ENCODE measurements at places on chromosomes 13 and 19. TPM values are rescaled to one million over a fixed set of nuclear protein-coding genes. Genes with fewer than 3 reads are reported as not detected.

DNA sequence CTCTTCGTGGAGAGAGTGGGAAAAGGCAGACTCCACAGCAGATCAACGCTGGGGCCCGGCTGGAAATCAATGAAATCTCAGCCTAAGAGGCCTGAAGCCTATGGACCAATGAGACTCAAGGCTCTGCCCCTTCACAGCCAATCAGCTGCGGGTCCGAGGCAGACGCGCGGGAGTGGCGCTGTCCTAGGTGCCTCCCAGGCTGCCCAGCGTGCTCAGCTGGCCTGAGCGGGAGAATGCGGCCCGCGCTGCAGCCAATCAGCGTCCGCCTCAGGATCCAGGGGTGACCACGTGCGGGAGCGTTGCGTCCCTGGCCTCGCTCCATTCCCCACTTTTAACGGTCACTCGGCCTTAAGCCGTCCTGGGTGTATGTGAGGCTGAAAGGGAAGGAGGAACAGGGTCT, at the start of gene ZBTB32:
Gene ZBTB32 (plus strand): TSS at position 341 of the 400 bp plus-strand sequence. CDS start 10,069 bp downstream, outside the sequence.
- no peak for DNase-seq

DNA sequence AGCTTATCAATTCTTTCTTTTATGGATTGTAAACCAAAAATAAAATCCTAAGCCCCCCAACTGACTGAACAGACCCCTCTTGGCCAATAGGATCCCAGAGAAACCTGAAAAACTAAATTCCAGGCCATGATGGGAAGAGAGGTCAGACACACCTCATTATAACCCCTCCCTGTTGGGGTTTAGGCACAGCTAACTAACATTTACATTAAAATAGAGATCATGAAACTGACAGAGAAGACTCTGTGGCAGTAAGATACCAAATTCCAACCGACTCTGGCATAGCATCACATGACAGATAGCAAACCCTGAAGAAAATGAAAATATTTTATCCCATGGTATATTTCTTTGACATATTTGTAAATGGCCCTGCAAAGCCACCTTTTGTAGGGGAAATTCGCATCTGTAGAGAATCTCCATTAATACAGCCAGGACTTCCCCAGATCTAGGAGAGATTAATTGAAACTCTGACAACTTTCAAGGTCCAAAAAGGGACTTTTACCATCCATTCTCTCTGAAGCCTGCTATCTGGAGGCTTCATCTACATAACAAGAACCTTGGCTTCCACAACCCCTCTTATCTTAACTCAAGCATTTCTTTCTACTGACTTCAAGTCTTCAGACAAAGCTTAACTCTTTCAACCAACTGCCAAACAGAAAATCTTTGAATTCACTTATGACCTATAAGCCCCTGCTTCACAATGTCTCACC, 27.1 kb upstream of the GAS6 start:
- no peak for DNase-seq

- DNase-seq, result no peak
Observed at GRCh38 chr19:28142258-28142657, 1070.7 kb downstream of the UQCRFS1 start.

CATSPERD gene
- total RNA-seq, result not detected

DNA sequence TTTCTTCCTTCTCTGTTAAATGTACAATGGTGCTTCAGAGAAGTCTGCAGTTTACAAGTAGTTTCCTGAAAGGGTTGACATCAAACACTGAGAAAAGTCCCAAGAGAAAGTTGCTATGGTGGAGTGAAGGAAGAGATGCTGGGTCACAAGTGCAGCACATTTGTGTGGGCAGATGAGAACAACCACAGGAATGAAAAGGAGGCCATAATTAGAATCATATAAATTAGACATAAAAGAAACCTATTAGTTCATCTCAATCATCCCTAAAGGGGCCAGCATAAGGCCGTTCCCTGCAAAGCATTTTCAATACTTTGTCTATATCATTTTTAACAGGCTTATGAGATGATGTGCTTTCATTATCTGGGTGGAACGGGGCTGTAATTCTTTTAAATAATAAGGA, 359.2 kb downstream of the IRS2 start:
- DNase-seq, result no peak

ZNF154 gene
- 2.2 TPM for total RNA-seq

GRCh38 chr13:110055089-110055488, 251.9 kb downstream of the COL4A1 start:
- no peak for DNase-seq

ANKLE1 gene
- 2.9 TPM for total RNA-seq

ZNF625 gene
- 6.6 TPM for total RNA-seq

DNA sequence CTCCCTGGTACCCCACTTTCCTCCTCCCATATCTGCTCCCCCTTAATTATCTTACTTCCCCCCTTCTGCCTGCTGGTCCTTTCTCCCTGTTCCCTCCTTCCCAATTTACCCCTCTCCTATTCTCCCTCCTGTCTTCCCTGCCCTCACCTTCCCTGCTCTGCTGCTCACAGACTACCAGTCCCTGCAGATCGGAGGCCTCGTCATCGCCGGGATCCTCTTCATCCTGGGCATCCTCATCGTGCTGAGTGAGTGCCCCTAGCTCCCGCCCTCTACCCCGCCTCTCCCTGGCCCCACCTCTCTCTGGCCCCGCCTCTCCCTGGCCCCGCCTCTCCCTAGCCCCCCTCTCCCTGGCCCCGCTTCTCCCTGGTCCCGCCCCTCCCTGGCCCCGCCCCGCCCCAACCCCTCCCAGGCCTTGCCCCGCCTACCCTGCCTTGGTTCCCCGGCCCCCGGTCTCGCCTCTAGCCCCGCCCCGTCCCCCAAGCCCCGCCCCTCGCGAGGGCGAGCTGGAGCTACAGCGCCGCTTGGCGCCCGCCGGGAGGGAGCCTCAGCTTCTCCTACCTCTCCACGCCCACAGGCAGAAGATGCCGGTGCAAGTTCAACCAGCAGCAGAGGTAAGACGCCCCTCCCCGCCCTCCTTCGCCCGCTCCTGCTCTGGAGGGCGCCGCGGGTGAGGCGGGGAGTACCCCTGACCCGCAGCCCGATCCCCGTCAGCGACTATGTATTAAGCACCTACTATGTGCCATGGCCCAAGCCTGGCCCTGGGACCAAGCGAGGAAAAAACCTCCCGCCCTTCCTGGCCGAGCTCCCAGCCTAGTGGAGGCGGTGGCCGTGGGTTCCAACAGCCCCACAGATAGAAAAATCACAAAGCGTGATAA, 1.9 kb upstream of the FXYD7 start:
- DNase-seq, result no peak
